ENCODE measurements at places on chromosomes 16 and 17. TPM values are rescaled to one million over a fixed set of nuclear protein-coding genes. Genes with fewer than 3 reads are reported as not detected.

Gene KRTAP4-3
- not detected for total RNA-seq

Gene MMP25
- total RNA-seq, result 0.13 TPM

GRCh38 chr17:65226227-65226626, 89.1 kb downstream of the RGS9 start:
- DNase-seq, result no peak

DNA sequence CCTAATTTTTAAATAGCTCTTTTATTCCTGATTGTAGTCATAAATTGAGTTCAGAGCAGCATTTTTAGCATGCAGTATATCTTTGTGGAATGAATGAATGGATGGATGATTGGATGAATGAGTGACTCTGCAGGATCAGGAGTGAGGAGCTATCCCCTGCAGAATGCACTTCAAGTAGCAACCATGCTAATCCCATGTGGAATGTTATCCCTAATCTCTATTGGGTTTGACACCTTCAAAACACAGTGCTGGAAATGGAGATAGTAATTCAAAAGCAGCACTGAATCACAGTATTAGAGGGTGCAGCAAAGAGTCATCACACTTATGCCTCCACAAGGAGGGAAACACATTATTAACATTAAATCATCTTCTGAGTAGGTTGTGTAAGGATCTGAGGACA, 501.9 kb downstream of the SHISA9 start:
- no peak for DNase-seq

Gene HOXB9
- not detected for total RNA-seq

Gene SLC9A5
- total RNA-seq, result 0.26 TPM
